Fibroblast of upper back skin (primary cell): ENCODE measurements at places on chromosomes 5 and 9.

DNA sequence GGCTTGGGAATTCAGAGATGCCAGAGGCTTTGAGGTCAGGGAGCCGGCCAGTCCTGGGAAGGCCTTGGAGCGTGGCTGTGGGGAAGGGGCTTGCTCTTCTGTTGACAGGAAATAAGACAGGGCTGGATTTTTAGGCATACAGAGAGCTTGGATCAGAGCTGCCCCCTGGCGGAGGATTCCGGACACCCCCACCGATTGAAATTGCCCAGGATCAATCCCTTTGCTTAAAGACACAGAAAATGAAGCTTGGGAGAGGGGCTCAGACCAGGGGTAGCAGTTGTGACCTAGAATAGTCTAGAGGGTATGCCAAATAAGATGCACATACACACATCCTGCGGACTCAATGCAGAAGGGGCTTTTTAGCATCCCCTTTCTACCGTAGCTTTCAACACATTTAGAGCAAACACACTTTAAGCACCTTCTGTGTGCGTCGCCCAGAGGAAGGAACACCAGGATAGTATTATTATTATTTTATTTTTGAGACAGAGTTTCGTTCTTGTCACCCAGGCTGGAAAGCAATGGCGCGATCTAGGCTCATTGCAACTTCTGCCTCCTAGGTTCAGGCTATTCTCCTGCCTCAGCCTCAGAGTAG, 1.7 kb upstream of the NTMT1 start:
- DNase-seq: peak; percentile 57

- DNase-seq: no peak
These were observed 2.0 kb downstream of the LIFR start for GRCh38 chr5:38554403-38554802.

DNA sequence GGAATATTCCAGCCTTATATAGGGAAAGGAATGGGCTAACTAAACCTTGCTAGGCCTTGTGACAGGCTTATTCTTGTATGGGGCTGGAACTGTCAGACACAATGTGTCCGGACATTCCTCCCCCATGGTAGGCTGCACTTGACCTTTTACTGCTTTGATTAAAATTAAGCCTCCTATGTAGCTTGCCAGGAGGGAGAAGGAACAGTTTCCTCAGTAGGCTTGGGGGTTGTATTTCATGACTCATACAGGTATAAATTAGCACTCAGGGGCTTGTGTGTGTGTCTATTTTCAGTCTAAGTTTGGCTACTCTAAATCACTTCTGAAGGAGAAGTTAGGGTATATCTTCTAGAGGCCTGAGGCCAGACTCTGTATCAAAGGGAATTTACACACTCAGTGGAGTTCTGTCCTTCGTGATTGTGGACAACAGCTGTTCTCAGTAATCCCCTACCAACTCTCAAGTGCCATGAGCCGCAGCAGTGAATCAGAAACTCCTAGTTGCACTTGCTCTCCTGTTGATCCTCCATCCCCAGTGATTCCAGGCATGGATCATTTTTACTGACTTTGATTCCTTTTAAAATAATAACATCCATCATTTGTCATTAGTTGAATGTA, 16.4 kb downstream of the ADAMTS16 start:
- no peak for DNase-seq

- no peak for DNase-seq
These were observed 198.3 kb downstream of the KCTD16 start for GRCh38 chr5:144369006-144369405.

GRCh38 chr5:159768243-159768642, 148.0 kb upstream of the ADRA1B start:
- DNase-seq: peak; percentile 55

- DNase-seq: peak; percentile 64
These were observed 30.4 kb upstream of the B4GALT1 start for GRCh38 chr9:33197279-33198152.

DNA sequence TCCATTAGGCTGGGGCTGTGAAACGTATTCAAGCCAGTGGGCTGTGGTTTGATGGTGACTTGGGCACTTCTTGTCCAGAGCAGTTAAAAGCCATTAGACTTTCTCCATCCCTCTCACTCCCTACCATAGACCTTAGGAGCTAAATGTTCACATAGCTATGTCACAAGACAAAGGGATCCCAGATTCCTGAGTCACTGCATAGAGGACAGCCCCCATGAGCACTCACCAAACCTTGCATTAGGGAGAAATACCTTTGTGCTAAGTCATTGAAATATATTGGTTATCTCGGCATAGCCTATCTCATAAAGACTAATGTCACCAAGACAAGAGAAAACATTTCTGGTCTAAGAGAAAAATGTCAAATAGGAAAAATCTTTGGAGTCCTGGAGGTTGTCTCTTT, 104.3 kb downstream of the TRPM6 start:
- DNase-seq: peak; percentile 66

- DNase-seq: peak; percentile 12
These were observed 100.5 kb upstream of the CCDC152 start for GRCh38 chr5:42655982-42656650.

- peak; percentile 81 for DNase-seq
These were observed 48.1 kb downstream of the THBS4 start for GRCh38 chr5:80083101-80083890.

- DNase-seq: peak; percentile 70
These were observed 187.6 kb upstream of the S1PR3 start for GRCh38 chr9:88803546-88804253.

GRCh38 chr5:84379749-84380148, 4.9 kb downstream of the EDIL3 start:
- DNase-seq: peak; percentile 55

DNA sequence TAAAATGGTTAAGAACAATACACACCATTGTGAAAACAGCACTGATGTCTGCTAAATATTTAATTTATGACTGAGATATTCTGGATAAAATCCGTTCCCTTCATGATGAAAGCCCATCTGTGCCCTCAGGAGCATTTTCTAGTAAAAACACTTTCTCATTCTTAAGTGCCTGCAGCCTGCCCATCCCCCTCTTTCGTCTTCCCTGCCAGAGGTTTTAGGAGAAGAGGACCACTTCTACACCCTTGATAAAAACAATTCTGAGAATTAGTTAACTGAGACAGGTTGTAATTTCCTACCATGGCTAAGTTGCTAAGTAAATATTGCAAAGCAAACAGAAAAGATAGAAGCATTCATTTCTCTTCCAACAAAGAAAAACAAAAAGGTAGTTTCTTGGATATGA, 272.6 kb downstream of the ATPSCKMT start:
- DNase-seq: no peak

DNA sequence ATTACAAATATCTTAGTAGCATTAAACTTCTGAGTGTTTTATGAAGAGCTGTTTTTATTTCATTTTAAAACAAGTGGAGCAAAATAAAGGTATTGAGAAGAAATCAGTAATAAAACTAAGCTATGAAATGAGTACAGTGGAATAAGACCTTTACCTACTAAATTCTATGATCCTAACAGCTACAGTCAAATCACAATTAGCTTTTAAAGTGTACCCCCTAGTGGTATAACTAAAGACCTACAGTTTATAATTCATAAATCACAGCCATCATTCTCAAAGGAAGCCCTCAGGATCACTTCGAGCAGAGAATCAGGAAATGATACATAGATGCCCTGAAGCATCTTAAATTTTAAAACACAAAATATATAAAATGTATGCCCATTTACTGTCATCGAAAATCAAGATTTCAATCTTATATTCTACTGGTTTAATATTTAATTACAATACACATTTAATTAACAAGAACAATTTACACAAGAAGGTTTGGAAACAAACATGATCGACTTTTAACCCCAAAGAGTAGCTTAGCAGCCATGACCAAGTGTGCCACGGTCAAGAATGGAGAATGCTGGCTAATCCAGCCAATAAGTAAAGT, 12.3 kb downstream of the CCNH start:
- peak; percentile 47 for DNase-seq

GRCh38 chr9:97983589-97984187, 547 bp downstream of the ANP32B start:
- DNase-seq: peak; percentile 23

DNA sequence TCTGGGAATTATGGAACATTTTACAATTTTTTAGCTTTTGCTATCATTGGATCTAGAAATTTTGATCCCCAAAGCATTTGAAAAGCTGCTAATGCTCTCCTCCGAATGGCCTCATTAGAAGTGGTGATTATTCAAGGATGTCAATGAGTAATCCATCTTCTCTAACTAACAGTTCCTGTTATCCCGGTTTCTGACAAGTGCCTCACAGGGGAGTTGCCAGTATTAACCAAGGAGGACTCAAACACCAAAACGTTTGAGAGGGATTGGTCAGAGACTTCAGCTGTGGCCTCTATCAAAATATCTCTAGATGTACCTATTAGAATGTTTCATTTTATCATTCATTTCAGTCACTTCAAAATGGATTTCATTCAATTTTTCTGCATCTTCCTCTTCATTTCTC, 208.3 kb upstream of the ITGA1 start:
- no peak for DNase-seq

GRCh38 chr5:77885519-77885918, 109.4 kb upstream of the TBCA start:
- no peak for DNase-seq

- DNase-seq: peak; percentile 83
These were observed 2.9 kb upstream of the NXNL2 start for GRCh38 chr9:88531920-88532698.

GRCh38 chr9:20397348-20397747, 225.0 kb downstream of the MLLT3 start:
- DNase-seq: no peak
